Fibroblast of the aortic adventitia (primary cell): ENCODE measurements at places on chromosomes 6 and 20. TPM values are rescaled to one million over a fixed set of nuclear protein-coding genes. Genes with fewer than 3 reads are reported as not detected.

The NTSR1 gene
- 8.0 TPM in 1 of 2 replicates, not detected in the other for total RNA-seq

The ALDH8A1 gene
- 0.09 and 0.16 TPM in 2 replicates for total RNA-seq

The CCN6 gene
- not detected in 2 replicates for total RNA-seq

The FAM229B gene
- 19.2 and 32.7 TPM in 2 replicates for total RNA-seq

The MOCS1 gene
- 3.9 and 8.4 TPM in 2 replicates for total RNA-seq

The LY6G6D gene
- not detected in 2 replicates for total RNA-seq

The PROKR2 gene
- not detected in 2 replicates for total RNA-seq

The GRM1 gene
- under 0.01 and 0.09 TPM in 2 replicates for total RNA-seq

The TRAPPC3L gene
- total RNA-seq: 0.45 TPM in 1 of 2 replicates, not detected in the other

The XKR7 gene
- total RNA-seq: not detected in 2 replicates

The EPHA7 gene
- total RNA-seq: 0.65 and 1.5 TPM in 2 replicates

The MAFB gene
- 1.5 and 42.8 TPM in 2 replicates for total RNA-seq

The SULF2 gene
- 1.9 and 55.8 TPM in 2 replicates for total RNA-seq

The TRMT6 gene
- total RNA-seq: 4.1 and 8.0 TPM in 2 replicates

The SIRPD gene
- not detected in 2 replicates for total RNA-seq

The TAB2 gene
- 20.2 and 40.0 TPM in 2 replicates for total RNA-seq

The E2F1 gene
- total RNA-seq: 0.74 and 23.7 TPM in 2 replicates

The DEFB132 gene
- total RNA-seq: not detected in 2 replicates

The GDAP1L1 gene
- total RNA-seq: 0.18 and 0.90 TPM in 2 replicates

The GTSF1L gene
- not detected in 2 replicates for total RNA-seq

The OR12D3 gene
- total RNA-seq: not detected in 2 replicates

The NRSN1 gene
- total RNA-seq: not detected in 2 replicates

The SIGLEC1 gene
- 0.08 TPM in 1 of 2 replicates, not detected in the other for total RNA-seq

The PRR18 gene
- total RNA-seq: not detected in 2 replicates

The B4GALT5 gene
- total RNA-seq: 23.4 and 33.0 TPM in 2 replicates

The PDE7B gene
- 11.8 and 23.9 TPM in 2 replicates for total RNA-seq

The DEFB124 gene
- not detected in 2 replicates for total RNA-seq

The MAS1L gene
- not detected in 2 replicates for total RNA-seq

The DLL1 gene
- total RNA-seq: 0.09 and 4.9 TPM in 2 replicates

The LRRC73 gene
- total RNA-seq: 0.63 and 0.98 TPM in 2 replicates

The QKI gene
- 125 and 145 TPM in 2 replicates for total RNA-seq

The SS18L1 gene
- total RNA-seq: 5.7 and 8.9 TPM in 2 replicates

The IRAK1BP1 gene
- 6.5 and 7.9 TPM in 2 replicates for total RNA-seq

The CD93 gene
- 0.27 and 2.0 TPM in 2 replicates for total RNA-seq

The SLC22A2 gene
- not detected in 2 replicates for total RNA-seq

The KHDC1L gene
- total RNA-seq: not detected in 2 replicates

The VSX1 gene
- not detected in 2 replicates for total RNA-seq

The LAMP5 gene
- 0.18 TPM in 1 of 2 replicates, not detected in the other for total RNA-seq

The MROH8 gene
- 0.49 and 3.1 TPM in 2 replicates for total RNA-seq

The SNAP25 gene
- 0.65 and 3.1 TPM in 2 replicates for total RNA-seq

The THBS2 gene
- total RNA-seq: 322 and 519 TPM in 2 replicates

The LY6G5C gene
- total RNA-seq: 1.1 TPM in 1 of 2 replicates, not detected in the other

The MOG gene
- not detected in 2 replicates for total RNA-seq

The PAK5 gene
- 0.16 TPM in 1 of 2 replicates, not detected in the other for total RNA-seq

The COL9A1 gene
- not detected in 2 replicates for total RNA-seq

The GSTA2 gene
- not detected in 2 replicates for total RNA-seq

The ULBP3 gene
- total RNA-seq: 0.41 and 16.4 TPM in 2 replicates

The CDH4 gene
- 0.18 and 0.25 TPM in 2 replicates for total RNA-seq

The CLIC5 gene
- 1.1 TPM in 1 of 2 replicates, not detected in the other for total RNA-seq

The GPX5 gene
- total RNA-seq: not detected in 2 replicates
